ENCODE measurements at places on chromosomes 3 and 15. TPM values are rescaled to one million over a fixed set of nuclear protein-coding genes. Genes with fewer than 3 reads are reported as not detected.

TUSC7 gene
- not detected for polyA plus RNA-seq

MYO1E gene
- polyA plus RNA-seq = 35.7 TPM

KNL1 gene
- 14.6 TPM for polyA plus RNA-seq

BTLA gene
- not detected for polyA plus RNA-seq

CHL1 gene
- 6.5 TPM for polyA plus RNA-seq

All from muscle of arm (tissue), 14 donors.